ENCODE measurements at places on chromosomes 12 and 14. TPM values are rescaled to one million over a fixed set of nuclear protein-coding genes. Genes with fewer than 3 reads are reported as not detected.

Gene BRI3BP
- 4.3 TPM for polyA plus RNA-seq

Gene LRFN5
- polyA plus RNA-seq, result 0.97 TPM

Gene KRT6C
- polyA plus RNA-seq, result not detected

Gene PGF
- 23.5 TPM for polyA plus RNA-seq

Gene SIRT4
- polyA plus RNA-seq, result 6.7 TPM

Gene CISTR
- polyA plus RNA-seq, result 0.34 TPM

Gene HOXC9
- not detected for polyA plus RNA-seq

Gene FZD10
- polyA plus RNA-seq, result not detected

Gene SMIM41
- polyA plus RNA-seq, result not detected

Gene MAP1LC3B2
- 14.9 TPM for polyA plus RNA-seq

Gene PGAM5
- polyA plus RNA-seq, result 28.5 TPM

Gene BMP4
- polyA plus RNA-seq, result 12.1 TPM

Gene STAC3
- polyA plus RNA-seq, result 5.4 TPM

Gene PTPN21
- 12.0 TPM for polyA plus RNA-seq

Gene SMCO2
- polyA plus RNA-seq, result not detected

Gene FAIM2
- not detected for polyA plus RNA-seq

Gene CD163
- polyA plus RNA-seq, result not detected

Gene HOTAIR
- polyA plus RNA-seq, result not detected

All from cardiac muscle cell (in vitro differentiated cells and primary cell).